ENCODE measurements at places on chromosomes 3 and 15.
A peak's percentile ranks its signal among the peaks of the same experiment; 100 is the strongest.

DNA sequence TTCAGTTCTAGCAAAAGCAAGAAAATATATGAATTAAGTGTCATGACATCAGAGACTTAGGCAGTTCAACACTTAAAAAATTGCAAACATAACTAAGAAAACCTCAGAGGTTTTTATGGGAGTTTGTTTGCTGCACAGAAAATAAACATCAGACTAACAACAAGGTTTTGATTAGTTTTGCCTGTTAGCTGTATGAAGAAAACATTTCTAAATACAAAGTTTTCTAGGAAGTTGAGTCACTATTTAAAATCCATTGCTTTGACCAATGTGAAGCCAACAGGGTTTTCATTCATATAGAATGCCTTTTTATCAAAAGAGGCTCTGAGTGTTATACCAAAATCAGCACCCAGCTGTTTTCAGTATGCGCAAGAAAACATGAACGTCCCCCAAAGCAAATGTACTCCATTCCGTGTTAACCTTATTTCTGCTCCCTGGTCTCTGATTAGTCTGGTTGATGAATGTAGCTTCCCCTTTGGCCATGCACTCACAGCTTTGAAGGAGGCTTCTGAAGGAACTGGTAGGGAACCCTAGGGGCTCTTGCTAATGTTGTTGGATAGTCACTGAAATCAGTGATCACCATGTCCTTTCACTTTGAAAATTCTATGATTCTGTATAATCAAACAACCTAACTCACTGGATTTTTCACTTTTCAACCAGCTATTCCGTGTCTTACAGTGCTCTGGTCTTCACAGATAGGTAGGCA, 89.6 kb upstream of the TSEN2 start:
- no peak for DNase-seq

- DNase-seq: peak; percentile 43
These were observed 65.5 kb downstream of the MEF2A start for GRCh38 chr15:99631255-99631654.

GRCh38 chr3:58719684-58720083, 53.1 kb upstream of the FAM3D start:
- no peak for DNase-seq

GRCh38 chr3:9793161-9793781, 389 bp downstream of the ARPC4 start:
- DNase-seq: peak; percentile 79

- no peak for DNase-seq
These were observed 113.7 kb downstream of the WNT5A start for GRCh38 chr3:55373423-55373822.

GRCh38 chr3:189108067-189108466, 63.7 kb upstream of the TPRG1 start:
- DNase-seq: no peak

- no peak for DNase-seq
These were observed 81.2 kb upstream of the THBS1 start for GRCh38 chr15:39499681-39500080.

DNA sequence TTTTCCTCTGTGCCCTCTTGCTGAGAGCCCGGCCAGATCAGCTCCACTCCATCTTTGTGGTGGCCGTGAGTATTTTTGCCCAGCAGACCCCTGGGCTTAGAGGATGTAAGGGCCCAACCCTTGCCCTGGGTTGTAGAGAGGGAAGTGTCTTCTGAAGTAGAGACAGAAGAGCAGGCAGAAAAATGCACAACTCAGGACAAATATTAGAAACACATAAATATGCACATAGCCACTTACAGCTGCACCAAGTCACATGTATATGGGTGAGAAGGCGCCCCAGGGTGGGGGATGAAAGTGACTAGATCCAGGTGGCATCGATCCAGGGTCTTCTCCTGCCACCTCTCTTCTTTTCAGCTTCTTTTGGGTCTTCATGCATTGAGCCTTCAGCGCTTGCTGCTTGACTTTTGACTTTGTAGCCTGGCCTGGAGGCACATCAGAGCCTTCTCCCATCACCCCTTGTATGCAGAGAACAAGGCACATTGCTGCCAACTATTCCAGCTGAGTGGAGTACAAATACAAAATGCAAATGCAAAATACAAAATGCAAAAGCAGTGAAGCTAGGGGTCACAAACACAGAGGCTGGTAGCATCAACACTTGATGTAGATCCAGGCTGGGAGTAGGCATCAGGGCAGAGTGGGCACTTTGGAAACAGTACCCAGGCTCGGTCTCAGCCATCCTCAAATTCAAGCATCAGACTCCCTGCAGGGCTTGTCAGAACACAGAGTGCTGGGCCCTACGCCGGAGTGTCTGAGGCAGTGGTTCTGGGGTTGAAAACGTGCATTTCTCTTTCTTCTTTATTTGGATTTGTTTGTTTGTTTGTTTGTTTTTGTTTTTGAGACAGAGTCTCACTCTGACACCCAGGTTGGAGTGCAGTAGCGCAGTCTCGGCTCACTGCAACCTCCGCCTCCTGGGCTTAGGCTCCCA, 133.0 kb downstream of the ASB7 start:
- DNase-seq: no peak

DNA sequence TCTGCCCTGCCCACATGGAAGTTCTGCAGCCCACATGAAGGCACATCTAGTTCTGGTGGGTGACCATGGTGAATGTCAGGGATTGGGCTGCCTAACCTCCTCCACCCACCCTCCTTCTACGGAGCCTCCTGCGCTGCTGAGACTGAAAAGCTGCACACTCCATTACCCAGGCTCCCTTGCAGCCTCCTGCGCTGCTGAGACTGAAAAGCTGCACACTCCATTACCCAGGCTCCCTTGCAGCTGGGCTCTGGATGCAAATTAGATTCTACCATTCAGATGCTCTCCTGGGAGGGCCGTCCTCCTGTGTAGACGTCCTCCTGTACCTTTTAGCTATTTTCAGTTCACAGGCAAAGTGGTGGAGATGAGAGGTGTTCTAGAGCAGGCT, 32.1 kb downstream of the POMGNT2 start:
- no peak for DNase-seq

GRCh38 chr15:84886211-84886983, 1.9 kb downstream of the SLC28A1 start:
- DNase-seq: no peak

GRCh38 chr15:82585072-82585471, 44.8 kb upstream of the RPS17 start:
- DNase-seq: peak; percentile 41

DNA sequence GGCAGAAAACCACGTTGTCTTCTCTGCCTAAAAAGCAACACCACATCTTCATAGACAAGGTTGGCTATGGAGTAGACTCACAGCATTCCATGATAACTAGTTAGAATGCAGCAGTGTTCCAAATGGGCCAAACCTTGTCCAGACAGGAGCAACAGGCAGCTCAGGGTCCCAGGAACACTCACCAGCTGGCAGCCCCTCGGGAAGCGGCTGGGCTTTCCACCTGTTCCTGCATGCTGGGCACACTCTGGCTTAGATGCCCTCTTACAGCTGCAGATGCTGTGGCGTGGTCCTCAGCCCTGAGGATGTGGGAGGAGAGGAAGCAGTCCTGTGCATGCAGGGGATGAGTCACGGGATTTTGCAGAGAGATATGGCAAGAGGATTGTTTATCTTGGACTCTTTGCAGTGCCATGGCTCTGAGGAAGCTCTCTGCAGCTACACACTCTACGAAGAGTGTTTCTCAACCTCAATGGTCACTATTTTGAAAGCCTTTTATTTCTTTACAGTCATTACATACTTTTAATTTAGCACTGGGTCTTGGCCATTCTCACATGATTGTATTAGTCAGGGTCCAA, 11.3 kb downstream of the NRROS start:
- DNase-seq: peak; percentile 89

DNA sequence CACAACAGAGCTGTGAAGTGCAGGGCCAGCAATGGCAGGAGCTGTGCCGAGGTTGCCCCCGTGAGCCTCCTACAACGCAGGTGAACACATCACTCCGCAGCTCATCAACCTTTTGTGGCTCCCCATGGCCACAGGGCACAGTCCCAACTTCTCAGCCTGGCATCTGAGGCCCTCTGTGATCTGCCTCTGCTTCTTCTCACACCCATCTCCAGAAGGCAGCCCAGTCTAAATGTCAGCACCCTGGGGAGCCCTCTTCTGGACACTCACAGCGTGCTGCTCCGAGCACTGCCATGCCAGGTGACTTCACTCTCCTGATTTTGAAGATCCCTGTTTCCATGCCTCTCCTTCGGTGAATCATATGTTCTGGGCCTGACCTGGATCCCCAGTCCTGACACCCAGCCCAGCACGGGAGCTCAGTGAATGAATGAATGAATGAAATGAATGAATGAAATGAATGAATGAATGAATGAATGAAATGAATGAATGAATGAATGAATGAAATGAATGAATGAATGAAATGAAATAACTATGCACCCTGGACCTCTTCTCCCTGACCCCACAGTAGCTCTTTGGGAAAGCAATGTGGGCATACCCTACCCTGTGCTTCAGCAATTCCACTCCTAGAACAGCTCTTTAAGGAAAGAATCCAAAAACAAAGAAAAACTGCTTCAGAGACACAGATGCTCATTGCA, 17.9 kb upstream of the SKIC8 start:
- peak; percentile 57 for DNase-seq

DNA sequence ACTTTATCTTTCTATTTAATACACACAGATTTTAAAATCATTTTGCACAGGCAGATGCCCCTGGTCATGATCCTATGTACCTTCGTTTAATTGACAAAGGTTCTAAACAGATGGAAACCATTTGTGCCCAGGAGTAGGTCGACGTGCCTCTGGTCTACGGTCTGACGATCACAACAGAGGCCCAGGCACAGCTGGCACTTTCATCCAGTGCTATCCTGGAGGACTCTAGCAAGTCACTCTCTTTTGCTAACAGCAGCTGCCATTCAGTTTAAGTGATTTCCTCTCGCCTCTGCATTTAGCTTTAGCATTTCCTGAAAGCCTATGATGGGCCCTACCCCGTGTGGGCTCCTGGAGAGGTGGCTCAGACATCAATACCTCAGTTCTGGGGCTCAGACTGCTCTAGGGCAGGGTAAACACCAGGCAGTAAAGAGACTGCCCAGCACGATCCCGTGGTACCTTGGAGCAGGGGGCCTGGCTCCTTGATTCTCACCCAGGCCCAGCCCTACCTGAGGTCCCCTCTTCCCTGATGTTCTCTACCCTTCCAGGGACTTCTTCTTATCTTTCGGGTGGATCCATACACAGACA, 83.2 kb upstream of the SNRPA1 start:
- DNase-seq: no peak

- peak; percentile 44 for DNase-seq
These were observed 31.2 kb upstream of the TNIK start for GRCh38 chr3:171491361-171491760.

DNA sequence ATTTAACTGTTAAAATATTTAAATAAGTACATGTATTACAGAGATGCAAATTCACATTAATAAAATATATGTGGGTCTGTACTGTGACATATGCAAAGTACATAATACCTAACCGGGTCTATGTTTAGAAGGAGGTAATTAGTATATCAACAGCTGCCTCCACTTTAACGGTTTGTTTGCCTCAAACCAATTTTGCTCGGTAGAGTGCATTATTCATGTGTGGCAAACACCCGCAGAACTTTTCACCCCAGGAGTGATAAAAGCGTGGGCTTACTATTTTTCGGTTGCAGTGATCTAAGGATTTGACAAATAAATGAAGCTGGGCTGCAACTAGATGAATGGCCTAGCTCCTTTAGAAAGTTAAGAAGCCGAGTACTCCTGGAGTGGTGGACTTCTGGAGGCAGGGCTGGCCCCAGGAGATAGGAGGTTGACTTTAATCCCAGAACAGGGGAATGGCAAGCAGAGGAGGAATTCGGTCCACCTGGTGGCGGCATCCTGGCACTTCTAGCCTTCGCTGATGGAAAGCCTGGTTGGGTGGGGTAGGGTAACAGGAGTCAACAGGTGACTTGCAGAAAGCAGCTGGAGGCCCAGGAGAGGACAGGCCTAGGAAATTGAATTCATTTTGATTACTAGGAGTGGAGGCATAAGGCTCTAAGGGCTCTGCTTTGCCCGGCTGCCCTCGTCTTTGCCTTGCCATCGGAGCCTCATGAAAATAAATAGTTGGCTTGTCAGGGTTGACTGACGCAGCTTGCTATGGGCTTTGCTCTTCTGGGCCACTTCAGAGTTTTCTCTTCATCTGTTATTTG, 2.4 kb downstream of the SLCO3A1 start:
- DNase-seq: peak; percentile 24

DNA sequence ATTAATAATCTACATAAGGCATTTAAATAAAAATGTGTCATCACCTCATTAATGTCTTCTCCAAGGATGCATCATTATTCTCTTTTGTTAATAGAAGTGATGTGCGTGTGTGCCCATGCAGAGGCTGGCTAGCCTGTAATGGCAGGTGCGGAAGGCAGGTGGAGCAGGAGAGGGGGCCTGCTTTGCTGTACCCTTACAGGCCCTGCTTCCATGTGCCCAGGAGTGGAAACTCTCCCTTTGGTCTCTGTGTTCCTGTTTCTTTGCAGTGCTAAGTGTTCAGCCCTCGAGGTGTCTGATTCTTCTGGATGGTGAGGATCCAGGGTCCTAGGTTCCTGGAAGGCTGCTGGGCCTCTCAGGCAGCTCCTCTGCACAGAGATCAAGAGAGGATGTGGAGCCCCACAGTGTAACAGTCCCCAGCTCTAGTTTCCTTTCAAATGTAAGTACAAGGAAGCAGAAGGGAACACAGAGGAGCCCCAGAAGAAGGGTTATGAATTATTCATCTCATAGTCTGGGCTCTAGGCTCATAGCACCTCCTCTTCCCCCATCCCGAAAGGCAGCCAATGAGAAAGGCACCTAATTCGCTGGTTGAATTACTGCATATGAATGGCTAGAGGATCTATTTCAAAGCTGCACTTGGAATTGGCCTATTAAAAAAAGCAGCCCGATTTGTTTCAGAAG, 39.2 kb upstream of the AGBL1 start:
- DNase-seq: no peak

DNA sequence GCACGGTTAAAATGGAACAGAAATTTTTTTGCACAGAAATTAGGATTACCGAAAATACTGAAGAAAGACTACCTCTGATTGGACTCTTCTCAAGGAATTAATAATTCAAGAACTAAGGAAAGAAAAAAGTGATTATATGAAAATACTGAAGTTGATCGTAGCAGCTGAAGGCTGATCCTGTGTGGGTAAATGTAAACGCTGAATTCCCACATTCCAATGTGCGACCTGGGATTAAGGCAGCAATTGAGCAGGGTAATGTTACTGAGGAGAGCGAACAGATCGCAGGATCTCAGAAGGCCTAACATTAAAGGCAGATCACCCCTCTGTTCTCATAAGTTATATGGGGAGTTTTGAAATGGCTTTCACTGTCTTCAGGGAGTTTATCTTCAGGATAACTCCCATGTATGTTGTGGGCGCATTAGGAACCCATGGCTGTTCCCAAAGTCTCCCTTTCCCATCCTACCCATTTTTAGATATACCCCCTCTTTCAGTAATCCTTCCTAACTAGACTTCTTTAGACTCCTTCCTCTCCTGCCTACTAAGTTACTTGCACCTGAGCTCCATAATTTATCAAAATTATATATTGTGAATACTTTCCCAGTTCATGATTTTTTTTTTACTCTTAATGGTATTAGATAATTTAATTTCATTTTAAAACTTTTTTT, 1.0 kb upstream of the UBL7 start:
- DNase-seq: no peak

DNA sequence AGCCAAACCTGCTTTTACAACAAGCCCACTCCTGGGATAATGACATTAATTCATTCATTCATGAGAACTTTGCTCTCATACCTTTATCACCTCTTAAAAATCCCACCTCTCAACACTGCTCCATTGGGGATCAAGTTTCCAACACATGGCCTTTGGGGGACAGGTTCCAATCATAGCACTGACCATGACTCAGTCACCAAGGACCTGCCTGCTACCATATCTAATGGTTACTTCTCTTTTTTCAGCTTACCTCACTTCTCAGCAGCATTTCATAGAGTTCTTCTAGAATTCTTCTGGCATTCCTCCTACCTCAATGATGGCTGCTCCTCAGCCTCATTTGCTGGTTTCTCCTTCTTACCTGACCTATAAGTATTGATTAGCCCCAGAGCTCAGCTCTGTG, 36.9 kb upstream of the RYK start:
- DNase-seq: no peak

All from hematopoietic multipotent progenitor cell treated with erythropoietin and hydrocortisone succinate and interleukin-3 and kit ligand, for 6 days (in vitro differentiated cells).